A549 (cell line): ENCODE measurements at places on chromosomes 12 and 14.
A peak's percentile ranks its signal among the peaks of the same experiment; 100 is the strongest.

GRCh38 chr12:117155278-117156060, 34.8 kb downstream of the FBXO21 start:
- peak; percentile 95 for DNase-seq

GRCh38 chr12:79766705-79767464, 76.1 kb upstream of the PAWR start:
- DNase-seq: no peak

DNA sequence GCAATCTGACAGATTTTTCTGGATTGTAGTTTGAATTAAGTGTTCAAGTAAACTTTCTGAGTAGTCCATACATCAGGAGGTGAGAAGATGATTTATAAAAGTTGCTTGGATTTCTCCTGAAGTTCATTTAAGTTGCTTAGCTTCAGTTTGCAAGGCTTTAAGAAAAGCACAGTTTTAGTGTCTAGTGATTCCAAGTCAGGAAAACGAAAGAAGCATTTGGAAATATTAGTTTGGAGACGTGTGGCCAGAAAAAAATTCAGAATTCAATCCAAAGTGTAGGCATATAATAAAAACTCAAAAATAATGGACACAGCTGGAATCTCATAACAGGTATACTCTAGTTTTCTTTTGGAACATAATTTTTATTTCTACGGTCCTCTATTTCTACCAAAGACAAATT, 25.5 kb upstream of the PRICKLE1 start:
- DNase-seq: no peak

DNA sequence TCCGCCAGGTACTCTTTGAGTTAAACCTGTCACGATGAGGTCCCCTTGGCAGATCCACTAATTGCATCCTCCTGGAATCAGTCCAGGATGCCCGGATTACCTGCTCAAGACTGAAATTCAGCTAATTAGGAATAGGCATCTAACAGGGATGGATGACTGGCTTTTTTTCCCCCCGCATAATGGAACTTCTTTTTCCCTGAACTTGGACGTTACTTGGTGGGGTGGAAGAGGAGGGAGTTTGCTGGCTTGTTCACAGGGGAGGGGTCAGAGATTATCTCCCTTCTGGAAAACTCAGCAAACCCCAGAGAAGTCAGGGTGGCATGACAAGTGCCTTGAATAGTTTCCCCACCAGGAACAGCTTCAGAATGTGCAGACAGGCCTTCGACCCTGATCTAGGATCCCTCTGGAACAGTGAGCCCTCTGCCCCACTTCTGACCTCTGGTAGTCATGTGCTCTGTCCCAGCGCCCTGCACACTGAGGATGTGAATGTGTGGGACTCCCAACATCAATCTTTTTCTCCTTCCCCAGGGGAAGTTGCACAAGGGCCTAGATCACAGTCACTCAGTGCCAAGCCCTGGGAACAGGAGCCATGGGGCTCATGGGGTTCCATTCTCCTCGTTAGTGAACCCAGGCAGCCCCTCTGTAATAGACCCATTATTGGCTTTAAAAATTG, 142.5 kb downstream of the SMOC1 start:
- DNase-seq: no peak

GRCh38 chr12:14454098-14454907, 88.8 kb downstream of the ATF7IP start:
- DNase-seq: peak; percentile 68

DNA sequence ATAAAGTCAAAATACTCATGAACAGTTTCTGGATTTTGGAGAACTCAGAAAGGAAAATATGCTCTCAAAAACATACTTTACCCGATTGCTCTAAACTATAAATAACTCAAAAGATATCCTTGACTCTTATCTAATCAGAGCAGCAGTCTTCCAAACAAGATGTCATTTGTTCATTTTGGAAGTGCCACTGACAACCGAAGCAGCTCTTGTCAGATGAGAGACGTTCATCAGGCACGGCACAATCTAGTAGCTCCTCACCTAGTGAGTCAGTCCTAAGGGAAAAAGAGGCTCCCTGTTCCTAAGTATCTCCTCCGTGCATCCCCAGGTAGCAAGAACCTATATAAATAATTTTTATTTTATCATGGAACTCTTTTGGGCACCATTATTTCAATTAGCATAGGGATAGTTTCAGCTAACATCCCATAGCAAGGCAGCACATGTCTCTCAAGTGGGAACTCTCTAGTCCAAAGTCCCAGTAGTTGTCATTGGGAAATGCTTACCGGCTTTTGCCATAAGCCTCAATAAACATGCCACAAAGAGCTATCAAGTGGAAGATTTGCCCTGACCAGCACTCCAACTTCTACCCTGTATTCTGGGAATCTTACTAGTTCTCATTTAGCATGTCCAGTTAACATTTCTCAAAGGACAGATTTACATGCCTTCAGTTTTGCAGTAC, 14.1 kb upstream of the TMEM263 start:
- DNase-seq: no peak

- peak; percentile 21 for DNase-seq
Observed at GRCh38 chr14:69288011-69288771, 28.2 kb downstream of the GALNT16 start.

- no peak for DNase-seq
Observed at GRCh38 chr14:88488897-88489296, 65.9 kb downstream of the PTPN21 start.

GRCh38 chr14:69481815-69482568, 2.5 kb upstream of the PLEKHD1 start:
- no peak for DNase-seq

DNA sequence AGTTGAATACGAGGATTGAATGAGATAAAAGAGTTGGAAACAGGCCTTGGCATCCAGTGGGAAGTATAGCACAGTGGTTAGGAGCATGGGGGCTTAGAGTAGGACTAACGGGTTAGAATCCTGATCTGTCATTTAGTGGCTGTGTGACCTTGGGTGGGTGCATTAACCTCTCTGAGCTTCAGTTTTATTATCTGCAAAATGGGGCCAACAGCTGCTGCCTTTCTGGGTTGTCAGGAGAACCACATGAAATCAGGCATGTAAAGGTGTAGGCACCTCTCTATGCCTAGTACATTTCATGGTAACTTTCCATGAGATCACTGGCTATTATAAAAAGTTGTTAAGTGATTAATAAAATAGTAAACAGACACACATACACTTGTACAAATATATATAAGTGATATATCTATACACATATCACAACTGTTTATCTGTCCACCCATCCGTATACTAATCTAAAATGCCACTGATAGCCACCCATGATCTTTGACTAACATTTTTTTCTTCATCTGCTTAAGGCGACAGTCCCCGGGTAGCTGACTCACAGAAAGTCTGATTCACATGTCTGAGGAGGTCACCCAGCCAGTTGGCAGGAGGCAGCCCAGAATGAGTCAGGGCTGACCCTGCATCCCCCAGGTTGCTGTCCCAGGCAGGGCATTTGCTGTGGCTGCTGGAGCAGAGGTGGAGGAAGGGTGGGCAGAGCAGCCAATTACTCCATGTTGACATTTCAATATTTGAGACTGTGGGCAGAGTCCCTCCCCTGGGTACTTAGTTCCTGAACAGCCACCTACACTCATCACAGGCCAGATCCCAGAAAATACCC, 125.6 kb upstream of the NOS1 start:
- peak; percentile 98 for DNase-seq

GRCh38 chr12:109383240-109383639, 35.5 kb downstream of the MYO1H start:
- no peak for DNase-seq

DNA sequence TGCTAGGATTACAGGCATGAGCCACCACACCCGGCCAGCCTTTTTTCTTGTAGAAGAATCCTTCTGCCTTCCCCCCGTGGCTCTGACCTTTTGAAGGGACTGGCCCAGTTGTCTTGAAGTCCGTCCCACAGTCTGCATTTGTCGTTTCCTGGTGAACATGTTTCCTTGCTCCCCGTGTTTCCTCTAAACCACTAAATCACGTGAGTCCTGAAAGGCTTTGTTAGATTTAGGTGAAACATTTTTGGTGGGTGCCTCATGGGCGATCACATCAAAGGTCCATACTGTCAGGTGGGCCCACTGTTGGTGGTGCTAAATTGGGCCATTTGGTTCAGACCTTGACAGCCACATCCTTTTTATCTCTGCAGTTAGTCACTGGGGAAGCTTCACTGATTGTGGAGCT, 26.3 kb downstream of the MLXIP start:
- no peak for DNase-seq

DNA sequence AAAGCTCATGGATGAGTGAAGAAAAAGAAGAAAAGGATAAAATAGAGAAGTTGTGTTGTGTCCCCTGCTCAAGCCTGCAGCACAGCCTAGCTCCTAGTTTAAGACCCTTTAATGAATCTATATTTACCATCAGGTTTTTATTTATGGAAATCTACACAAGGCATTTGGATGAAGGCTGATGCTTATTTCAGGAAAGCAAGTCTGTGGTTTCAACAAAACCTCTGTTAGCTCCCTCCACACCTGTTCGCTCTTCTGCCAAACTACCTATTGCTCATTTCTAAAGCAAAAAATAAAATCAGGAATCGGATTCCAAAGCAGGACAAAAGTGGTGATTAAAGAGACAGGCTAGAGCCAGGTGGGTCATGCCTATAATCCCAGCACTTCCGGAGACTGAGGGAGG, 18.9 kb upstream of the MAP3K9 start:
- DNase-seq: no peak

- DNase-seq: no peak
Observed at GRCh38 chr14:80350707-80351106, 139.4 kb upstream of the DIO2 start.

DNA sequence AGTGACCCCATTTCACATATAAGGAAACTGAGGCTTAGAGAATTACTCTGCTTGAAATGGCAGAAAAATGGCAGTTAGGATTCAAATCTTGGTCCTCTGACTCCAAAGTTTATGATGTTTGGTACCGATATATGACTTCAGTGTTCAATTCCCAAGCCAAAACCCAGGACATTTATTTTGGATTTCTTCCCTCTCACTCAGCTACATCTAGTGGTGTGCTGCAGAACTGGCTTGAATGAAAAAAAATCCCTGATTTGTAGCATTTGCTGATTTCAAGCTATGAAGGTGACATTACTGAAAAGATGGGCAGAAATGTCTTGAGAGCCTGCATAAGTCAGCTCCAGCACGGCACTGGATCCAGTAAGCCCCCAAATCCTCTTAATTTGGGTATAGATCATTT, 106.4 kb downstream of the EFCAB11 start:
- no peak for DNase-seq

DNA sequence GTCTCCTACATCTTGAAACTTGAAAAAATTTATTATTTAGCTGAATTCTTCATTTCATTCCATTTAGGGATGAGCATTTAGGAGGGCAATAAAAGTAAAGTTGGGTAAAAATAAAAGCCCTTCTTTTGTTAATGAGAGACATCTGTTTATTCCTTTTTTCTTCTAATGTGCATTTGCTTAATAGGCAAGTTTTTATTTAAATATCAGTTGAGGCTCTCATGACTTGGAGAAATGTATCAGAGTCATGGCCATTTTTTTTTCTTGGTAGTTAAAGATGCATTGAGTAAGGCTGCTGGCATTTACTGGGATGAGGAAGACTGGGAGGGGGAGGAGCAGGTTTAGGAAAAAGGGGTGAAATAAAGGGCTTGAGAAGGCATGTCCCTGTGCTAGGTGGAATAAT, 609.9 kb upstream of the TMEM132C start:
- DNase-seq: no peak

GRCh38 chr14:92646952-92647796, 101.3 kb downstream of the LGMN start:
- DNase-seq: no peak

DNA sequence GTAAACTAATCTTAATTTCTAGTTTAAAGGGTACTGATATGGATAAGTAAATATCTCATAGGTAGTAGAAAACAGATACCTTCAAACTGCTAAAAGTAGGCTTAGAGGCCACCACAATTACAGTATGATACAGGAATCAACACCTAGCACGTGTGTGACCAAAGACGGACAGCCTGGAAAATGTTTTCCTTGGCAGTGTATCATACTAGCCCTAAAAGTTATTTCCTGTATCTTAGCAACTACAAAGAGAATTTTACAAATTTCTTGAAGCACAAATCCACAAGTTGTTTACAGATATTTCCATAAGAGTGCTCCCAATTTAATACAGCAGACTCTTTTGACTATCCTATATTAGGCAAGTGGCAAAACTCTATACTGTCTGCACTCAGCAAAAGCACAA, 106.0 kb downstream of the ITPR2 start:
- no peak for DNase-seq

GRCh38 chr12:1912580-1913376, 5.7 kb downstream of the CACNA2D4 start:
- no peak for DNase-seq

- DNase-seq: no peak
Observed at GRCh38 chr12:70068743-70069142, 174.5 kb upstream of the CNOT2 start.

DNA sequence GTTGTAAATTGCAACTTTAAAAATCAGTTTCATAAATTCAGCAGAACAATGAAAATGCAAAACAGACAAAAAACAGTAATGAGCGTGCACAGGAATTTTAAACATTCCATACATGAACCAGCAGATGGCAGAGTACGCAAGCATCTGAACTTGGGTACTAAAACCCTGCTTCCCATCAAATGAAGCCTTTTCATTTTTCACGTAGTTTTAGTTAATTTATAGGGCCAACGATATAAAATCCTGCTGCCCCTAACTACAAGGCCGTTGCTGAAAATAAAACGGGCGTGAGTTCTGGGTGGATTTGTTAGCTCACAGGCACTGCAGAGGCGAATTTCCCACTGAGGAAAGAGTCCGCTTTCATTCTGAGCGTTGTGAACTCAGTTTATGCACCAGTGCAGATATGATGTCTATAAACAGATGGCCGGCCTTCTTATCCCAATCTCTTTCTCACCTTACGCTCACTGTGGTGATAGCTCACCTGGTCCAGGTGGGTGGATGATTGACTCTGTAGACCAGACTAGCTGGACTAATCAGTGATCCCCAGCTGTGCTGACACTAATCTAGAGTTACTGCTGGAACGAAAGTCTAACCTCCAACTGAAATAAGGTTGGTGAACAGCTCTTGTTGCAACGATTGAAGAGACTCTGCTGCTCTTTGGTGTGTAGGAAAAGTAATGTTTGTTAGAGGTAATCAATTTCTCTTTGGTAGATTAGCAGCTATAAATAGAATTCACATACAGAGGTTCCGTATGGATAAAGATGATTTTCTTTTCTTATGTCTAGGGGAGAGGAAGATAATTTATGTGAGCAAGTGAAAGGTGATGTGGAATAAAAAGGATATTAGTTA, 89.2 kb downstream of the PDZRN4 start:
- peak; percentile 55 for DNase-seq

GRCh38 chr12:15590180-15590826, 198.9 kb downstream of the EPS8 start:
- DNase-seq: peak; percentile 78

DNA sequence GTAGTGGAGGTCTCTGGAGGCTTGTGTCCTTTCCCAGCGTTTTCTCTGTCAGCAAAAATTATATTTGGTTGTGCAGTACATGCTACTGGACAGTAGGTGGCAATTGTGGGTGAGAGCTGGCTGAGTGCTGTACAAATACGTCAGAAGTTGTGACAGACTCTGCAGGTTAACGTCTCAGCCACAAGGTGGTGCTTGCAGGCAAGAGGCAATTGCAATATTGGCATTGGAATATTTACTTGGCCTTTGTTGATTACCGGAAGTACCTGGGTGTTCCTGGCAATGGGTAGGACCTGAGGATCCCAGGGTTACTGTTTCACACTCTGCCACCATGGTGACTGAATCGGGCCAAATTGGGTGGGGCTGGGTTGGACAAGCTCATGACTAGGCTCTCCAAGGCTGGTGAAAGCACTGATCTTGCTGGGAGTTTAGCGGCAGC, 333.9 kb upstream of the LMO3 start:
- peak; percentile 56 for DNase-seq
